ENCODE measurements at places on chromosomes 1 and 21.

GRCh38 chr21:26042181-26042876 lies 128.2 kb downstream of the APP start:
- no peak for DNase-seq

DNA sequence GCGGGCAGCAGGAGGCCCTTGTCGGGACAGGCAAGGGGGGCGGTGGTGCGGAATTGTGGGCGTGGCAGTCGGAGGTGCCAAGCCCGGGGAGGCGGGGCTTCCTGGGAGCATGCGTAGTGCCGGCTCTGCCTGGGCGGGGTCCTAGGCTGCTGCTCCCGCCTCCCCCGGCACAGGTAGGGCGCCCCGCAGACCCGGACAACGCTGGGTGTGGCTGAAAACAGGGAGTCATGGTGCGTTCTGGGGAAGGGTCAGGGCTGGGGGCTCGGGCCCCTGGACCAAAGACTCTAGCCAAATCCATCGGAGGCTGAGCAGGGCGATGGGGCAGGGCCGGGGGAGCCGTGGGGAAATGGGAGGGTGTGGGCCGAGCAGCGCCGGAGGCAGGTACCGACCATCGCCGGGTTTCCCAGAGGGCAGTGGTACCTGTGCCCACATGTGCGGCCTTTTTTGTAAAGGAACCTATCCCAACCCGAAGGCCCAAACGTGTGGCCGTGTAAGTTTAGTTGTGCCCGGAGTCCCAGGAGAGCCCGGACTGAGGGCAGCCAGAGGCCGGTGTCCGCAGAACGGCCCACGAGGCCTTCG lies 231.9 kb downstream of the SDCCAG8 start:
- no peak for DNase-seq

GRCh38 chr1:78142736-78143135 lies 97.0 kb downstream of the GIPC2 start:
- DNase-seq = no peak

- DNase-seq = no peak
Observed at GRCh38 chr1:117815926-117816325, 113.5 kb downstream of the GDAP2 start.

GRCh38 chr1:204506969-204507316 lies 9.3 kb upstream of the MDM4 start:
- no peak for DNase-seq

All from GM18507 (cell line).